ENCODE measurements at places on chromosomes 13 and 19.
A peak's percentile ranks its signal among the peaks of the same experiment; 100 is the strongest.

DNA sequence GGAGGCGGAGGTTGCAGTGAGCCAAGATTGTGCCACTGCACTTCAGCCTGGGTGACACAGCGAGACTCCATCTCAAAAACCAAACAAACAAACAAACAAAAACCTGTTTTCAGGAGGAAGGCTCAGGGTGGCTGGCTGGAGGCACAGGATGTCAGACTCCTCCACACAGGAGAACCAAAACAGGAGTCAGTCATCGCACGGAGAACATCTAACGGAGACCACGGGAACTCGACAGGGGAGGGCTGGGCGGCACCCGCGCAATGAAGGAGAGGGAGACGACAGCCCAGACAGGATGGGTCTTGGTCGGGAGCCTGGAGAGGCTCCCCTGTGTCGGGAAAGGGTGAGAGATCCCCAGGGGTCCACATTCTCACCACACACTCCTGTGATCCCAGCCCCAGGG is 20.8 kb upstream of the SLC7A9 start:
- DNase-seq, result no peak

DNA sequence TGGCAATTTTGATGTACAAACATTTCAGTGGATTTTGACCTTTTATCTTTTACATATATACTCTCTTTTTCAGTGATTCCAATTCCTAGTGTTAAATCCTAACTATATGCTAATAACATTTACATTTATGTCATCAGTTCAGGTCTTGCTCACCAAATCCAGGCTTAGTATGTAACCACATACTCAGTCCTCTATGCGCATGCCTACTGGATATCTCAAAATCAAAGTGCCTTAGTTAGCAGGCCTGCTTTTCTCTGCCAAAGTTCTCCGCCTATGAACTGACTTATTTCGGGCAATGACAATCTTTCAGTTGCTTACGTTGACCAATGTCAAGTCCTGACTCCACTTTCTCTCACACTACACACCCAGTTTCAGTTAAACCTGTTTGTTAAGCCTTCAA is 478.5 kb upstream of the SLITRK1 start:
- no peak for DNase-seq

- DNase-seq, result no peak
Observed at GRCh38 chr19:49081273-49081672, 4.0 kb upstream of the SNRNP70 start.

- peak; percentile 74 for DNase-seq
Observed at GRCh38 chr19:38683393-38684077, 36.1 kb downstream of the ACTN4 start.

GRCh38 chr13:109101550-109102144 is 472.2 kb downstream of the MYO16 start:
- no peak for DNase-seq

DNA sequence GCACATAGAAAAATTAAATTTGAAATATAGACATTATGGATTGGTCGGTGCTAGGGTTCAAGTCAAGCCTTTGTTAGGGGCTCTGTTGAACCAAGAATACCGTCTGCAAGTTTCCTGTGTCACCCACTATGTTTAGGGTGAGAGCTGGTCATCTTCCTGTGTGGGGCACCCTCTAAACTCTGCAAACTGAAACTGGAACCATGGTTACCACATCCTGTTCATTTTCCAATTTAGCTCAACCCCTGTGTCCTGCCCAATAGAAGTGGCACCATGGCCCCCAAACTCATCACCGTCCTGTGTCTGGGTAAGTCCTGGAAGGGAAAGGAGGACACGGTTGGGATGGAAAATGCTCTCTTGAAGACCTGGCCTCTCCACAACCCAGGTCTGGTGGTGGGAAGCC is 29.9 kb downstream of the LAIR2 start:
- no peak for DNase-seq

DNA sequence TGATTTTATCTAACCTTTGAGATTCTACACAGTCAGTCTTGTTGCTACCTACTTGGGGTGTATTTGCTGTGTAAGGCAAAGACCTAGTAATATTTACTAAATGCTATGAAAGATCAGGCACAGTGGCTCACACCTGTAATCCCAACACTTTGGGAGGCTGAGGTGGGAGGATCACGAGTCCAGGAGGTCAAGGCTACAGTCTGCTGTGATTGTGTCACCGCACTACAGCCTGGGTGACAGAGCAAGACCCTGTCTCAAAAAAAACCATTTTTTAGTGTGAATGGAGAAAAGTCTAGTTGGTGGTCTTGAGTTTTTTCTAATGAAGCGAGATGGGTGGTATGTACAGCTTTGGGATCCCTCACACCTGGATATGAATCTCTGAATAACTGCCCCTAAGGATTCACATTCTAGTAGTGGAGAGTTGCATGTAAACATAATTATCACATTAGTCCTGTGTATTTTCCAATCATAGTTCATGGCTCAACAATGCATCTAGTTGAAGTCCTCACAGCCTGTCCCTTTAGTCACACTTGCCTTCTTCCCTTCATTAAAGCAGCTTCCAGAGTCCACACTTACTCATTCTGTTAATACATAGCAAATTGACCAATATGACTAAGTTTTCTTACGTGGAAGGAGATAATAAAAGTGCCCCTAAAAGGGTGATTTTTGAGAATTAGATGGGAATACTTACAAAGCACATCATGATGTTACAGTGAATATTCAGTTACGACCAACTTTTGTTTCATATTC is 7.5 kb downstream of the RPL21 start:
- no peak for DNase-seq

DNA sequence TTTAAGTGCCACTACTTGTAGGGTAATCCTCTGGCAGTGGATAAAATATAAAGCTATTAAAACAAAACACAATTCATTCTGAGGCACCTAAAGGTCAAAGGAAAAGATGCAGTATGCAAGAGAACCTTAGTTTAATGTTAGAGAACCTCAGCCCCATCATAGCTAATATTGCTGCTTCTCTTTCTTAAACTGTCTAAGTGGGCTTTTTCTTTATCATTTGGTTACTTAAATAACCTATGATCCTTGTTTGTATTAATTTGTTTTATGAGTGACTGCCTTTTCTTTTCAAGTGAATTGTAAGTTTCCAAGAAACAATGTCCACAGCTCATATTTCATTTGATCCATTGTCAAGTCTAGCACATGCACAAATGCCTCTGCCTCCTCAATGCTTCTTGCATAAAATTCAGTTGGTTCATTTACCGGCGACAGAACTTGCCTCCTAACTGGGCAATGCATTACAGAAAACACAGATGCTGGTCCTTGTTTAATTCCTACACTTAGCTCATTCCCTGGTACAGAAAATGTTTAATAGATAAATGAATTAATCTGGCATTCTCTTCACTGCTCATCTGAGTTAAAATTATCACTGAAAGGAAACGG is 1049.8 kb downstream of the OLFM4 start:
- no peak for DNase-seq

GRCh38 chr19:55454787-55455243 is 6.6 kb downstream of the ISOC2 start:
- DNase-seq, result peak; percentile 75

DNA sequence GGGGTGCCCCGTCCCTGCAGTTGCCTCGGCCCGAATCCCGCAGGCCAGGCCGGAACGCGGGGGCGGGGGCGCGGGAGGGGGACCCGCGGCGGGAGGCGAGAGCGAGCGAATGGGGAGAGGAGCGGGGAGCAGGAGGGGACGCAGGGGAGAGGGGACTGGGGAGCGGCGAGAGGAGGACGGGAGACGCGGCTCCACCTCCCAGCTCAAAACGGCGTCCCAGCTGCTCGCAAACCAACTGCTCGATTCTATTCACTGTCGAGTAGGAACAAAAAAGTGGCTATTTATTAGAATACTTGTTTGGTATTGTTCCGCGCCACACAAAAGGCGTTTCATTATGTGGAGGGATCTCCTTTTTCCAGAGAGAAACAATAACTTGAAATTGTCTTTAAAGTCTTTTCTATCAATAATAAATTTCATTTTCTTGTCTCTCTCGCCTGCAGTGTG is 10.6 kb upstream of the SOX1 start:
- no peak for DNase-seq

DNA sequence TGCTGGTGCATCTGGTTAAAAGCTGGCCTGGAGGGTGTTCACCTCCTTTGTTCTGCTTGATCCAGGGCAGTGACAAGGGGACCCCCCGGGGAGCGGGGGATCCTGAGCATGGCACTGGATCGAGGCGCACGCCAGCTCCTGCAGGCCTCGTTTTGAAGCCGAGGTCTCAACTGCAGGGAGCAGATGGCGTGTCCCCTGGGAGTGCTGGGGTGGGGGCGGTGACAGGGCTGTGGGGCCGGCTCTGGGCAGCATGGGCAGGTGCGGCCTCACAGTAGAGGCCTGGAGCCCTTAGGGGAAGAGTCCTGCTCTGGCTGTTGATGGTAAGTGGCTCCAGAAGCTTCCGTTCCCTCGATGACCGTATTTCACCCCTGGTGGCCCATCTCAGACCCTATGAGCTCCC is 51.8 kb downstream of the CRTC1 start:
- DNase-seq, result no peak

GRCh38 chr19:3692141-3693024 is 7.9 kb downstream of the PIP5K1C start:
- peak; percentile 83 for DNase-seq

- no peak for DNase-seq
Observed at GRCh38 chr13:80040981-80041317, 300.0 kb downstream of the SPRY2 start.

All from activated CD8-positive, alpha-beta memory T cell treated with anti-CD3 and anti-CD28 coated beads, Interleukin-2, amount 50 U/mL, for 48 hours (primary cell).